A549 treated with dexamethasone at 1 μM for 4 hours (cell line): ENCODE measurements at places on chromosomes 2 and 18. TPM values are rescaled to one million over a fixed set of nuclear protein-coding genes. Genes with fewer than 3 reads are reported as not detected.

LYPD6 gene
- 0.02 to 0.22 TPM (median 0.05 TPM) in 5 replicates for total RNA-seq

POTEC gene
- total RNA-seq: not detected in 5 replicates

CLIP4 gene
- 14.4 to 24.3 TPM (median 20.9 TPM) in 5 replicates for total RNA-seq

KIF3C gene
- total RNA-seq: 35.0 to 46.5 TPM (median 44.2 TPM) in 5 replicates

KLHL14 gene
- not detected in 5 replicates for total RNA-seq

DNAH7 gene
- 0.79 to 2.1 TPM (median 1.0 TPM) in 5 replicates for total RNA-seq
